ENCODE measurements at places on chromosomes 5 and 9.

- DNase-seq = no peak
These were observed 154.9 kb downstream of the TENT4A start for GRCh38 chr5:6868171-6868570.

GRCh38 chr5:35160486-35161116 lies 69.7 kb downstream of the PRLR start:
- DNase-seq = no peak

DNA sequence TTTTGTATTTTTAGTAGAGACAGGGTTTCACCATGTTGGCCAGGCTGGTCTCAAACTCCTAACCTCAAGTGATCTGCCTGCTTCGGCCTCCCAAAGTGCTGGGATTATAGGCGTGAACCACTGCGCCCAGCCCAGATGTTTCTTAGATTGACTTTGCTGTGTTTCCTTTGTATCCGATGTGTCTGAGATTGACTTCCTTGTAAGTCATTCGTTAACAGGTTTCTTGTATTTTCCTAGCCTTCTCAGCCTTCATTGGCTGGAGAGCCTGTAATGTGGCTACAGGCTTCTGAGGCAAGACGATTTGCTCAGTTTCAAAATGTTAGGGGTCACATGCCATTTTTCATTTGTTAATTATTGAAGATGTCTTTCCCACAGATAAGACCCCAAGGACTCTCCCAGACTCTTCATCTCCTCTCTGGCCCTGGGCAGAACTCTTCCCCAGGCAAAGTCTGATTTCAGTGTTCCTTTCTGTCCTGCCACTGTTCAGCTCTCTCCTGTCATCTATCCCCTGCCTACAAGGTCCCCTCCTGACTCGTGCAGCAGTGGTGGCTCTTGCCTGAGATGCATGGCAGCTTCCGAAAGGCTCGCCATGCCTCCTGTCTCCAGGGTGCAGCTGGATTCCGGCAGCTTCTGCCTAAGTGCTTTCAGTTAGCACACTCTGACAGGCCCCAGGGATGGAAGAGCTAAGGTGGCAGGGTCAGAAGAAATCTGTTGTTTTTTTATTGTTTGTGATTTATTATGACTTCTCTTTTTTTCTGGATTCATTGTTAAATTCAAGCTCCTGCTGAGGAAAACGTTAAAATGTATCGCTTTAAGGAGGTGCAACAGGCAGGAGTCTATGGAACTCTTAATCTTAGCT lies 206.4 kb downstream of the AOPEP start:
- DNase-seq = no peak

GRCh38 chr9:135256581-135257354 lies 169.3 kb downstream of the OLFM1 start:
- no peak for DNase-seq

DNA sequence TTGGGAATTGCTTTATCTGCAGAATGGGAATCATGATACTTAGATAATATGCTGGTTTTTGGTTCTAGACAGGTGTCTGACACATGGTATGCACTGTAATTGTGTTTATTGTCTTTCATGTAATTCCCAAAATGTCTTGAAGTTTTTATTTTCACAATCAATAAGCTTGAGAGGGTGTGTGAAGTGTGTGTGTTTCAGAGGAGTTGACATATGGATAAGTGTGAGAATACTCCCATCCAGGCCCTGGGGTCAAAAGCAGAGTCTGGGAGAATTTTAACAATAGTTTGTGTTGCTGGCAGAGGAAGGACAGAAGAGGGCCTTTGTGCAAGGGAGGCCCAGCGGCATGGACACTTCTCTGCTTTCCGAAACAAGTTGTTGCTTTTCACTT lies 8.4 kb downstream of the PRDM6 start:
- DNase-seq = no peak

DNA sequence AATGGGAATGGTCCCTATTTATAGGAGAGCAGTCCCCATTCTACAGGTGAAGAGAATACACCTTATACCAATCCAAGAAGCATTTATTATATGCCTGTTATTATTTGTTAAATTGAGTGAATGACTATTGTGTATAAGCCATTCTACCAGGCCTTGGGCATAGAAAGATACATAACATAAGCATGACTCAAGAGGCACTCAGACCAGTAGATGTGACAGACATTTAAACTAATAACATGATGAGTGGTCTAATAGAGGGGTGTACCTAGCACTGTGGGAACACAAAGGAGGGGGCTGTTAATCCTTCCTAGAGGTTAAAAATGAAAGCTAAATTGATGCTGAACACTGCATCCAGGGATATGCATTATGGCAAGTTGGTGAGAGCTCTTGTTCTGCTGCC lies 145.0 kb upstream of the TNC start:
- DNase-seq = peak; percentile 83

DNA sequence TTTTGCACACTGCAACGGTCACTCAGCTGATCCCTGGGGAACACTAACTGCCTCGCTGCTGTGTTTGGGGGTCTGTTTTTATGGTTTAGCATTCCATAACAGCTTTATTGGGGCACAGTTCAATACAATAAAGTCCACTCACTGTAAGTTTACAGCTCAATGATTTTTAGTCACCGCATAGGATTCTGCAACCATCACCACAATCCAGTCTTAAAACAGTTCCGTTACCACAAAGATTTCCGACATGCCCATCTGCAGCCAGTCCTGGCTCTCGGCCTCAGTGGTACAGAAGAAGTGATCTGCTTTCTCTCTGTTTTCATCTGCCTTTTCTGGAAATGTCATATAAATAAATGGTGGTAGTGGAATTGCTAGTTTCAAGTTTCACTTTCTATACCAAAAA lies 23.6 kb downstream of the OR2V2 start:
- no peak for DNase-seq

DNA sequence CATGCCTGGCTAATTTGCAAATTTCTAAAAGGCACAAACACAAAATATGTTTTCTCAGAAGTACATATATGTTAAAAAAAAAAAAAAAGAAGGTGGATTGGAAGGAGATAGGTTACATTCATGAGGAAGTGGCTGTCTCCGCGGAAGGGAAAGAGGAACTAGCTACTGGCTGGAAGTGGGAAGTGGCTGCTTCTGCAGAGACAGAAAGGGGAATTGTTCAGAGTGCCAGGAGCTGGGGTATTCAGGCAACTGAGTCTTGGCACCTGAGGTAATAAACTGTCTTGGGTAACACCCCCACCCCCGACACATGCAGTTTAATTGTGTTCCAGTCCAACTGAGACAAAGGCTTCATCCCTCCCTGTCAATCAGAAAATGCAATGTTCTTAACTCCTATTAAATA lies 45.6 kb downstream of the S1PR3 start:
- no peak for DNase-seq

DNA sequence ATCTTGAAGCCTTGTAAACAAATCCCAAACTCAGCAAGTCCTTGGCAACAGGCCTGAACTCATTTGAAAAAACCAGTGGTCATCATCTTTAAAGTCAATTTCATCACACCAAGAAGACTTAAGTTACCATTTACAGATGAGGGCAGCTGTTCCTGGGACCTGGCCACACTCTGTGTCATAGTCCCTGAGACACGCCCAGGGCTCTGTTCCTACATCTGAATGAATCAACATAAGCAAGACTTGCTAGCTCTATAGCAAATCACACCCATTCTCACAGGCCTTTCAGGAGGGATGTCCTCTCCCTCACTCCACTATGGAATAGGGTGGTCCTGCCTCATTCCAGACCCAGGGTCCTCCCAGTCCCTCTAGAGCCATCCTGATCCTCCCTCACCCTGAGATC lies 142.8 kb downstream of the NSG2 start:
- no peak for DNase-seq

DNA sequence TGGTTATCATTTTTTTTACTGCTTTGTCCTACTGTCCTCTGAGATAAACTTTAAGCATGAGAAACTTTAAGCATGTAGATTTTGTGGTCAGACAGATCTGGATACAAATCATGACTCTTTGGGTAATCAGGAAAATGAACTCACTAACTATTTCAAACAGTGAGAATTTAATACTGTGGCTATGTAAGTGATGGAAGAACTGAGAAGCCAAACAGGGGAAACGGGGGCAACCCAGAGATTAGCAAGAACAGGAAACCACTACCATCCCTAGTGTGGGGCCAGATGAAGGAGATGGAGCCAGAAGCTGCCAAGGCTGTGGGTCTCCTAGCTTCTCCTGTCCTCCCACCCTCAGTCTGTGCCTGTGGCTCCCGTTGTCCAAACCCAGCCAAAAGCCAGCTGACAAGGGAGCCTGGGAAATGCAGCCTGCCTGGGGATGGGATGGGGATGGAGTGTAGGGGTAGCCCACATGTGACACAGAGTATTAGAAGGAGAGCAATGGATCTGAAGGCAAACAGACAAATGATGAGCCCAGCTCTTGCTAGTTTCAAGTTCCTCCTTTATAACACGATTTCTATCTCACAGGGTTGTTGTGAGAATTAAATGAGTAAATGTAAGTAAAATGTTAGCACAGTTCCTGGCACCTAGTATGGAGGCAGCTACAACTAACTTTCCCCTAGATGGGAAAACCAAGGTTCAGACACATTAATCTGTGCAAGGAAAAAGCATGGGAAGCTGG lies 27.7 kb upstream of the CDC23 start:
- DNase-seq = no peak
